ENCODE measurements at places on chromosomes 1 and 21.

GRCh38 chr21:17082843-17083483 lies 429.9 kb upstream of the CXADR start:
- no peak for DNase-seq

DNA sequence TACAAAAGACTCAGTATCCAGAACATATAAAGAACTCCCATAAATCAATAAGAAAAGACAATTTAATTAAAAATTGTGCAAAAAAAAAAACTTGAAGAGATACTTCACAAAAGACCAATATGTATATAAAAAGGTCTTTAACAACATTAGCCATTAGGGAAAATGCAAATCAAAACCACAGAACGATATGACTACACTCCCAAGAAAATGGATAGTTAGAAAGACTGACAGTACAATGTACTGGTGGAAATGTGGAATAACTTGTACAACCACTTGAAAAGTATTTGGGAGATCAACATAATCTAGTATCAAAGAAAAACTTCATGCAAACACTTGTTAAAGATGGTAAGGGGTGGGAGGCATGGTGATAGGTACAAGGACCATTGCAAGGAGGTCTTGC lies 3.9 kb upstream of the CLCA1 start:
- DNase-seq: no peak

DNA sequence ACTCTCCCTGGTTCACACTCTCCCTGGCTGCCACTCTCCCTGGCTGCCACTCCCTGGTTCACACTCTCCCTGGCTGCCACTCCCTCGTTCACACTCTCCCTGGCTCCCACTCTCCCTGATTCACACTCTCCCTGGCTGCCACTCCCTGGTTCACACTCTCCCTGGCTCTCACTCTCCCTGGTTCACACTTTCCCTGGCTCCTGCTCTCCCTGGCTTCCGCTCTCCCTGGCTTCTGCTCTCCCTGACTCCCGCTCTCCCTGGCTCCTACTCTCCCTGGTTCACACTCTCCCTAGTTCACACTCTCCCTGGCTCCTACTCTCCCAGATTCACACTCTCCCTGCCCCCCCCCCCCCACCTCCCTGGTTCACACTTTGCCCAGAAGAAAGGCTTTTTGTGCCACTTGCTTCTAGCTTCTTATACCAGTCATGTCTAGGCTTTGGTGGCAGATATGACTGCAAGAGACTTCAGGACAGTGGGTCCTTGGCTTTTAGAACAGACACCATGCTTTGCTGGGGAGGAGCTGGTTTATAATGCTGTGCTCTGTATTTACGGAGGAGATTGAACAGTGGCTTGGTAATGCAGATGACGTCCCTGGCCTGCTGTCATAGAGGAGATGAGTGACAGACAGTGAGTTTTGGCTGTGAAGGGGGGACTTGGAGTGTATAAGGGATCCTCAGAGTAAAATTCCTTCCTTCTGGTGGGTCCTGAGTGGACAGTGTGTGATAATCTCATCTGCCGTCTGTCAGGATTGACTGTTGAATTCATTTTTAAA lies 17.0 kb downstream of the COQ8A start:
- no peak for DNase-seq

- DNase-seq: no peak
Measured at GRCh38 chr1:57898531-57898930, 474.7 kb upstream of the DAB1 start.

DNA sequence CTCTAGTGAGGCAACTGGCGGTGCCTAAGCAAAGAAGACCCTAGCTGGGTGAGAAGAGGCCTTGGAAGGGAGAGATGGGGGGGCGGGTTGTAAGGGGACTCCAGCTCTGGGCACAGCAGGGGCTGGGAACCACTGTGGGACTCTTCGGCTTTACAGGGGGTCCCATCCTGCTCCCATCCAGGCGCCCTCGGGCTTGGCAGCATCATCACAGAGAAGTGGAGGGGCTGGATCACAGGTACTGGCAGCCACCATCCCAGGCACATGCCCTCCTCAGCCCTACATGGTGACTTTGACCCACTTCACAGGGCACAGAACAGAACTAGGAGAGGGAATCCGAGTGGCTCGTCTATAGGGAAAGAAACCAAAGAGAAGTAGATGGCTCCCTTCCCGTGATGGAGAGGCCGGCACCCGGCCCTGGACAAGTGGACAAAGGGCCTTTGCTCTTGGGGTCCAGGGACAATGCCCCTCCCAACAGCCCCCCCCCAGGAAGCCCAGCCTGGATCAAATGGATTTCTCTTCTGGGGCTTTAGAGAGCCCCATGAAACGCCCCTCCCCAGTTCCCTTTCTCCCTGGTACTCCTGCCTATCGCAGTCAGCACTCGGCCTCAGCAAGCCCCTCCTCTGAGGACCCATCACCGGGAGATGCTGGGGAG lies 54.0 kb upstream of the ECE1 start:
- no peak for DNase-seq

- no peak for DNase-seq
Measured at GRCh38 chr1:58340185-58340584, 206.3 kb downstream of the OMA1 start.

DNA sequence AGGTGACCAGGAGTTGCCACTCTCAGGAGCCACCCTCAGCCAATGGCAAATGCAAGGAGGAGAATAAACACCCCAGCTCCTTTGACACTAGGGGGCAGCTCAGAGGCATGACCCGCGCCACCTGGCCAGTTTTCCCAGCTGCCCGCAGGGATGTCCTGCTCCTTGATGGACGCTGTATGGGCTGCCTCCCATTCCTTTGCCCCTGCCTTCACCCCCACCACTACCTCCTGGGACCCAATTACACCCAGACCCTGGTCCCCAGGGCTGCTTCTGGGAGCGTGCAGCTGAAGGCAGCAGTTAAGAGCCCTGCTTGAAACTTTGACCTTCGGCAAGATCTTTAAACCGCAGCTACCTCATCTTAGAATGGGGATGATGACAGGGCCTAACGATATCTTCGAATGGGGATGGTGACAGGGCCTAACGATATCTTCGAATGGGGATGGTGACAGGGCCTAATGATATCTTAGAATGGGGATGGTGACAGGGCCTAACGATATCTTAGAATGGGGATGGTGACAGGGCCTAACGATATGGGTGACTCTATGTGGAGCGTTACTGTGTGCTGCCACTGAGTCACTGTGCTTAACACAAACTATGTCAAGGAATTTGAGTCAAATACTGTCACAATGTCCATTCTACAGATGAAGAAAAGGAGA lies 163.0 kb upstream of the KAZN start:
- no peak for DNase-seq

DNA sequence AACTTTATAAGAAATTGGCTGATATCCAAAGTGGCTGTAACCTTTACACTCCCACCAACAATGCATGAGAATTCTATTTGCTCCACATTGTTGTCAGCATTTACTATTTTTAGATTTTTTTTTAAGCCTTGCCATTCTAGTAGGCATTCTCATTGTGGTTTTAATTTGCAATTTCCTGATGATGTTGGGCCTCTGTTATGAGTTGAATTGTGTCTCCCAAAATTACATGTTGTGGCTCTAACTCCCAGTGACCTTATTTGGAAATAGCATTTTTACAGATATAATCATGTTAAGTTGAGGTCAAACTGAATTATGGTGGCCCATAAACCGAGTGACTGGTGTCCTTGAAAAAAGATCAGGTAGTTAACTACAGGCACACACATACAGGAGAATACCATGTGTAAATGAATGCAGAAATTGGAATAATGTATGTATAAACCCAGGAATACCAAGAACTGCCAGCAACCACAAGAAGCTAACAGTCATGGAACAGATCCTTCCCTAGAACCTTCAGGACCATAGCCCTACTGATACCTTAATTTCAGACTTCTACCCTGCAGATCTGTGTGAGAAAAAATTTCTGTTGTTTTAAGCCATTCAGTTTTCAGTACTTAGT lies 348.8 kb upstream of the DAB1 start:
- no peak for DNase-seq

DNA sequence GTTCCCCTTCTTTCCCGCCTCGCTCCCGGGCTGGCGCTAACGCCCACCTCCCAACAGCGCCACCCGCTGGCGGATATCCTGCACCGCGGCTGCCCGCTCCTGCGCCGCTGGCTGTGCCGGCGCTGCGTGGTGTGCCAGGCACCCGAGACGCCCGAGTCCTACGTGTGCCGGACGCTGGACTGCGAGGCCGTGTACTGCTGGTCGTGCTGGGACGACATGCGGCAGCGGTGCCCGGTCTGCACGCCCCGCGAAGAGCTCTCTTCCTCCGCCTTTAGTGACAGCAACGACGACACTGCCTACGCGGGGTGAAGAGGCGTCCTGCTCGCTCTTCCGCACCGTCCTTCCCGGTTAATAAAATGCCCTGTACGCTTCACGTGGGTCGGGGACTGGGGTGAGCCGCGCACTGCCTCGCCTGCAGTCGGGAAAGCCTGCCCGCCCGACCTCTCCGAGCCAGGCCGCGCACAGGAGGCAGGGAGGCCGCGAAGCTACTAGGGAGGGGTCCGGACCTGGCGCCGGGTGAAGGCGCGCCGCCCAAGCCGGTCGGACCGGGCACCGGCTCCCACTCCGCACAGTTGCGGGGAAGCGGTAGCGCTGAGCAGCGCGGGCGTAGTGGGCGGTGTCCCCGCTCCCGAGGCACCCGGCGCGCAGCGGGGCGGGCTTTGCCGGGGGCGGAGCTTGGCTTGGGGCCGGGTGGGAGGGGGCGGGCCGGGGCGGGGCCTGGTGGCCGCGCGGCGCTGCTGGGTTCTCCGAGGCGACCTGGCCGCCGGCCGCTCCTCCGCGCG lies at the start of gene ADAM15:
Gene ADAM15 (plus strand): TSS at position 757 of the 782 bp plus-strand sequence. CDS start 71 bp downstream, outside the sequence.
- peak; percentile 79 for DNase-seq

GRCh38 chr1:110185181-110185580 lies 24.9 kb upstream of the KCNC4 start:
- DNase-seq: no peak

DNA sequence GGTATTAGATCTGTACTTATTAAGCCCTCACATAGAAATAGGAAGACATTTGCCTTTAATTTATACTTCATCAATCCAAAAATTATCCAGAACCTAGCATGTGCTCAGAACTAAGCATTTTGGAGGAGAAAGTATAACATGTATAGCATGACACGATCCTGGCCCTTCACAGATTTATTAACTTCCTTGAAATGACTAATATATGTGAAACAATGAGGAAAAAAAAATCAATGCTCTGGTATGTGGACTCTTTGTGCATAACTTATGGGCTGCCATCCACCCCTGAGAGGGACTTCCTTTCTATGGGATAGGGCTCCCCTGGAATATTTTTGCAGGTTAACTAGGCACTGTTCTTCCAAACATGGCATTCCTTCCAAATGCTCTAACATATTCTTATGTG lies 36.6 kb downstream of the CCDC185 start:
- DNase-seq: no peak

DNA sequence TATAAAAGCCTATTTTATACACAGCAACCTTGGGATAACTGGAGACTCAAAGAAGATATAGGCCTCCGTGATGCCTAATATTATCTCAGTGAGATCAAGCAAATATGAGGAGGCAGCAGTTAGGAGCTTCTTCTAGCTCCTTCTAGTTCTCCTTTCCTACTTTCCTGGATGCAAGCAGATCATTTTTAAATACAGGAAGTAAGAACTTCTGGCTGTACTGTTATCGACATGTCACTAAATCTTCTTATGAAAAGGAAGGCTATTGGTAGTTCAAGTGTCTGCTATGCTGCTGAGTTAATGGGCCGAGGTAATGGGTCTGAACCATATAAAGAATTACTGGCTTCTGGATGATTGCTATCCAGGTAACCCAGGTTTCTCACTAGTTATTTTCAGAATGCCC lies 15.9 kb downstream of the HSPA13 start:
- DNase-seq: no peak

DNA sequence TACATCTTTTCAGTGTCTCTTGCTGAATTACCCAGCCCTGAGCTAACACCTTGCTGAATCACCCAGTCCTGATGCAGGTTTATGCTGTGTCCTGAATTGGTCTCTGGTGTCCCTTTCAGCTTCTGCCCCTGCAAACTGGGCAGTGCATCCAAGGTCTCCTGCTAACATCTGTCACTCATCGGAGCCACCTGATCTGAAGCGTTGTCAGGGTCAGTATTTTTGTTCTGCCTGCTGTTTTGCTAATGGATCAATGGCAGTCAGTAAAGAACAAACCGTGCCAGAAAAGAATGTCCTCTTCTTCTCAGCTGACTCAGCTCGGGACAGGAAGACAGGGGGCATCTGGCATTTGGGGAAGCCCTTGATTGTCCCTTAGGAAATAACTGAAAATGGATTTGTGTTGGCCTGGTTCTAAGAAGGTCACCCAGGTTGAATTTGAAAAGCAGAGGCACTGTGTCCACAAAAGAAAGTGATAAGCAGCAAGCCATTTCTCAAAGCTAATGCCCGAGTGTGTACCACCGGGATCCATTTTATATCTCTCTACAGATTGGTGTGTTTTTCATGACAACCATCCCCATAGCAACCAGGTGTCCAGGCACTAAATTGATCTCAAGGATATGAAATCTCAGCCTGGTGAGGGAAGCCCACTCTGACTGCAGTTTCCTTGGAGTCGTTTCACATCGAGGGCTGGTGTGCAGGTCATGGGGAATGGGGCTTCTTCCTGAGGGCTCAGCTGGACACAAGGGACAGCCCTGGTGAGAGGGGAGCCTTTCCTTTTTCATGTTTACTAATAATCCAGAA lies 109.7 kb upstream of the IRF2BP2 start:
- no peak for DNase-seq

DNA sequence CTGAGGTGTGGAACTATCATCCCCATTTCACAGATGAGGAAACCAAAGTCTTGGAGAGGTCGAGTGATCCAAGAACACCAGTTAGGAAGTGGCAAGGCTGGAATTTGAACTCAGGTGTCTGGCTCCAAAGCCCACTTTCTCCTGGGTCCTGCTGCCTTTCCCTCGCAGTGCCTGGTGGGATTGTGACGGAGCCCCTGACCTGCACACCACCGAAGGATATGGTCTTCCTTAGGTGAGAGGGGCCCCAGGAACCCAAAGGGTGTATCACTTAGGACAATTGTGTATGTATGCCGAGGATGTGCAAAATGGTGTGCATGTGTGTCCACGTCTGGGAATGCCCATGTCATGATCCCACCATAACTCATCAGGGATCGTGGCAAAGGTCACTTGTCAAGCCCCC lies 392.7 kb downstream of the MATN1 start:
- no peak for DNase-seq

DNA sequence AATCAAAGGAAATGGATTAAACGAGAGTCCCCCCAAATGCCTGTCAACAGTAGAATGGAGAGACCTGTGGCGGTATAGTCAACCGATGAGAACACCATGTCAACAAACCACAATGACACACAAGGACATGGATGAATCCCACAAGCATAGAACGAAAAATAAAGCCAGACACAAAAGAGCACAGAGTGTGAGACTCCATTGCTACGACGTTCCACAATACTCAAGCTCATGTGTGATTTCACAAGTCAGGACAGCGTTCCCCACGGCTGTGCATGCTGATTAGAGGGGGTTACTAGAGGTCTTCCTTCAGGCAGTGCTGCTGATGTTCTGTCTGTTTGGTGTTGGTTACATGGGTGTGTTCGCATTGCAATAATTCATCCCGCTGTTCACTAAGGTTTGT lies 5.8 kb upstream of the PLA2G2D start:
- no peak for DNase-seq
